HL-60 (cell line): ENCODE measurements at places on chromosomes 3 and 15.

- DNase-seq: no peak
Measured at GRCh38 chr3:111603679-111604078, 8.5 kb upstream of the ZBED2 start.

- DNase-seq: no peak
Measured at GRCh38 chr3:3065876-3066275, 44.3 kb downstream of the IL5RA start.

GRCh38 chr15:101477851-101478362 lies 11.6 kb downstream of the PCSK6 start:
- no peak for DNase-seq

- DNase-seq: no peak
Measured at GRCh38 chr15:54374184-54374952, 396.1 kb downstream of the UNC13C start.

DNA sequence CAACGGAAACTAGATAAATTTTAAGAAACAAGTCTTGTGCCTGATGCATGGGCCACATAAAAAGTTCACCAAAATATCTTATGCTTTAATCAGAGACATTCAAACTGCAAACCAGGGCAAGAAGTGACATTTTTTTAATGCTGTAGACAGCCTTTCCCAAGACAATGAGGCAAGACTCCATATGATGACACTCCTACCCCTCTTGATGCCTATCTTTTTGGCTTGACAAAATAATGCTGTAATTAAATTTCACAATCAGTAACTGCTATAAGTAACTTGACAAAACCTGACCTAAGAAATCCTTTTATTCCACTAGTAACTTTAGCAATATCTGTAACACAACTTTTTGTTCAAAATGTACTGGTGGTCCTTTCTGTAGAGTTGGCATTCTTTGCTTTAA lies 48.7 kb downstream of the ECT2 start:
- DNase-seq: no peak

GRCh38 chr3:16286161-16286560 lies 21.1 kb downstream of the OXNAD1 start:
- DNase-seq: no peak
